ENCODE measurements at places on chromosomes 2 and 18.

- no peaks in the 10 kb centered on the region for H3K27me3 ChIP-seq
- peaks cover 2% of the 10 kb centered on the region for H3K4me1 ChIP-seq
- no peak overlapping the region for H3K27ac ChIP-seq
- no peak for DNase-seq
Observed at GRCh38 chr2:29449499-29449898, 334.3 kb downstream of the CLIP4 start.

DNA sequence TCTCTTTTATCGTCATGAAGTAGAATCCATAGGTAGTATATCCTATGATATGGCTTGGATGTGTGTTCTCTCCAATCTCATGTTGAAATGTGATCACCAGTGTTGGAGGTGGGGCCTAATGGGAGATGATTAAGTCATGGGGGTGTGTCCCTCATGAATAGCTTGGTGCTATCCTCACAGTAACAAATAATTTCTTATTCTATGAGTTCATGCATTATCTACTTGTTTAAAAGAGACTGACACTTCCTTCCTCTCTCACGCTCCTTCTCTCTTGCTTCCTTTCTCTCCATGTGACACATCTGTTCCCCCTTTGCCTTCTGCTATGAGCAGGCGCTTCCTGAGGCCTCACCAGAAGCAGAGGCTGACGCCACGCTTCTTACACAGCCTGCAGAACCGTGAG is 165.6 kb downstream of the MREG start:
- H3K27me3 ChIP-seq: no peaks in the 10 kb centered on the region
- DNase-seq: no peak
- no peaks in the 10 kb centered on the region for H3K4me1 ChIP-seq
- no peak overlapping the region for H3K27ac ChIP-seq
- H3K36me3 ChIP-seq: no peaks in the 10 kb centered on the region

DNA sequence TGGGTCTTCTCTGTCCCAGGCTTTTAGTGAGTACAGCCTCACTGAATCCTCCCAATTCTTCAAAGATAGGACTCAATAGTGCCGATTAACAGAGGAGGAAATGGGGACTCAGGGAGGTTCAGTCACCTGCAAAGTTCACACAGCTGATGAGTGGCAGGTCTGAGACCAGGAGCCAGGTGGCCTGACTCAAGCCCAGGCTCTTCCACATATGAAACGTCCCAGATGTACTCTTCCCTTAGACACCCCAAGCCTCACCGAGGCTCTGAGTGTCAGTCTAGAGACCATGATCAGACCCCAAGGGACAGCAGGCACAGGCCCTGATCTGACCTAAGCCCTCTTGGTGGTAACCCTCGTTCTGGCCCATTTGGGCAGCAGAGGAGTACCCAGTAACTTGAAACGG is 115.2 kb downstream of the INHBB start:
- no peak overlapping the region for H3K4me3 ChIP-seq
- DNase-seq: no peak
- no peaks in the 10 kb centered on the region for H3K36me3 ChIP-seq
- no peaks in the 10 kb centered on the region for H3K27me3 ChIP-seq
- peaks cover 6% of the 10 kb centered on the region for H3K4me1 ChIP-seq
- H3K27ac ChIP-seq: no peak overlapping the region

DNA sequence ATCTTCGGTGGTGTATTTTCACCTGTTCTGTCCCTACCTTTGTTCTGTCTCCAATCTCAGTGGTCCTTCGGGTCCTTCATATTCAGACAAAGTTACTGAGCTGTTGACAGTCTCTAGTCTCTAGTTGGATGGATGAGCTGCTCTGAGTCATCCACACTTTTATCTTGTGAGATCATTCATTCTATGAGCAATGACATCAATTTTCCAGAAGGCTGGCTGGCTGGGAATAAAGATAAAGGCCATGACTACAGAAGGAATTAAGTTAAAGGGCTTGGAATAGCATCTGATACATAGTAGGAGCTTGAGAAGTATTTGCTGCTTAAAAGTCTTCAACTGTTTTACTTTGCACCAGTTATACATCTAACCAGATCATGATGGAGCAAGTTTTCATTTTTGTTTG is 43.1 kb upstream of the SLC39A10 start:
- peaks cover 4% of the 10 kb centered on the region for H3K4me1 ChIP-seq
- DNase-seq: no peak
- H3K27me3 ChIP-seq: no peaks in the 10 kb centered on the region
- no peak overlapping the region for H3K4me3 ChIP-seq

GRCh38 chr2:69703189-69703588 is 38.7 kb upstream of the ANXA4 start:
- no peak overlapping the region for H3K27ac ChIP-seq
- no peaks in the 10 kb centered on the region for H3K4me1 ChIP-seq
- no peaks in the 10 kb centered on the region for H3K27me3 ChIP-seq
